DMS 273 treated with DMSO at 0.1 percent for 48 hours (cell line): ENCODE measurements at places on chromosomes 6 and 20.

DNA sequence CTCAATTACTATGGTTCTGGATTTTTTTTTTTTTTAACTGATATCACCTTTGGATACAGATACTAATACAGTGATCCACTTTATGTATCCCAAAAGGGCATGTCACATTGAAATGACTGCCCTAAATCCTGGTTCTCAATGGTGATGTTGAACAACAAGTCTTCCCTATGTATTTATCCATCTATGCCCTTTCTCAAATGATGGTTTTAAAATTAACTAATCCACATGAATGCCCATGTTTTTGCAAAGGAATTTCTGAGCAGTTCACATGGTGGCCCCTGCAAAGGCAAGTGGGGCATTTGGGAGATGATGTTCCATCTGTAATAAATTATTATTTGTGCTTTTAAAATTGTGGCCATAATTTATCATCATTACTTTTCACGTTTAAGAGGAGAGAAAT lies 2.7 kb downstream of the ADGRB3 start:
- no peak for DNase-seq

- DNase-seq = no peak
These were observed 549 bp upstream of the CSE1L start for GRCh38 chr20:49045440-49046086.

DNA sequence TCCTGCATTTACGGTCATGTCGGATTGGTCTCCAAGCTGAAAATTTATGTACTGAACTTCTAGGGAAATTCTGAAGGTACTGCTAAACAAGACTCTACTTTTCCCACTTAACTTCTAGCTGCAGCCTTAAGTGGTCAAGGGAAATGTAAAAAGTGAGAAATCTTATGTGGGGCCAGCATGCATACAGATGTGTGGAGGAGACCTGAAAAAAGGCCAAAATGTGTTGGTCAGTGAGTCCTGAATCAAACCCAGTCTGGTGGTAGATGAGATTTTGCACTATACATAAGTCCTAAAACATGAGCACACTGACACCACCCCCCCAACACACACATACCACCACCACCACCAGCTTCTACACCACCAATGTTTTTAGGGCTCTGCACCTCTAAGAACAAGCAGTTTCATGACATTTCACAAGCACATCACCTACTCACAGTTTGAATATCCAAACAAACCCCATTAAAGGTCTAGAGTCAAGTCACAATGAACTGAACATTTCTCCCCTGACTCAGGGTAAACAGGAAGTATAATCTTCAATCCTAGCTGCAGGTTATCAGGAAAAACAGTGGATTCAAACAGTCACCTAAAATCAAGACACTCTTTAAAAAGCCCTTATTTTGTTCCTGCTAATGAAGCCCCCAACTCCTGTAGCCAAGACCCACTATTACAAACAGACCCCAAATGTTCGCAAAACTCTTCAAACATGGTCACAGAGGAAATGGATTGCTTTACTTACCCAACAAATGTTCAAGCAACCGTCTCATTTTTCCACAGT lies 1.6 kb downstream of the ZMYND8 start:
- no peak for DNase-seq

DNA sequence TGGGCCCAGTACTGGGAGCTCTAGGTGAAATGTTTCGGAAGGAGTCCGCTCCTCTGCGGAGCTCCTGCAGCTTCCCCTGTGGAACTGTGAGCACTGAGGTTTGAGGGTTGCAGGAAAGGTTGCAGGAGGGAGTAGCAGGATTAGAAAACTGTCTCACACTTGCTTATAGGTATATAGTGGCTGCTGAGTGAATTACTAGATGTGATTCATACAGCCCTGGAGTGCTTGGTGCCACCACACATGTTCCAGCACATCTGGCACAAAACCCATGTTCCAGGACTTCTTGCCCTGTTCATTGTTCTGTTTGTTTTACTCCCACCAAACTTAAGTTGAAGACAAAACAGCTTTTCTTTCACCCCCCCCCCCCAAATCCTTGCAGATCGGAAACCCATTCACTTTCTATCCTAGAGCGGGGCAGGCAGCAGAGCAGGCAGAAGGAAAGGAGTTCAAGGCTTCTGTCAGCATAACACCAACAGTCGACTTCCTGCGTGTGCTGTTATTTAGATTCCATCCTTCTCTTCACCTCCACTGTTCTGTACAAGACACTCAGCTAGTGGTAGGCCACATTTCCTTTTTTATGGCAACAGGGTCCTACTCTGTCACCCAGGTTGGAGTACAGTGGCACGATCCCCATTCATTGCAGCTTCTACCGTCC lies 669 bp upstream of the PEX6 start:
- peak; percentile 55 for DNase-seq

GRCh38 chr20:2618815-2619214 lies 33.6 kb upstream of the NOP56 start:
- no peak for DNase-seq
